ENCODE measurements at places on chromosomes 6 and 20.

GRCh38 chr6:83167726-83168278, 25.3 kb downstream of the PGM3 start:
- no peak for DNase-seq

GRCh38 chr6:130775411-130776012, 51.7 kb upstream of the SMLR1 start:
- peak; percentile 16 for DNase-seq

GRCh38 chr6:109690373-109690736, 647 bp downstream of the AK9 start:
- no peak for DNase-seq

- peak; percentile 14 for DNase-seq
Measured at GRCh38 chr6:49336514-49337131, 126.4 kb downstream of the MMUT start.

- DNase-seq, result no peak
Measured at GRCh38 chr20:34564833-34565232, 6.3 kb downstream of the MAP1LC3A start.

DNA sequence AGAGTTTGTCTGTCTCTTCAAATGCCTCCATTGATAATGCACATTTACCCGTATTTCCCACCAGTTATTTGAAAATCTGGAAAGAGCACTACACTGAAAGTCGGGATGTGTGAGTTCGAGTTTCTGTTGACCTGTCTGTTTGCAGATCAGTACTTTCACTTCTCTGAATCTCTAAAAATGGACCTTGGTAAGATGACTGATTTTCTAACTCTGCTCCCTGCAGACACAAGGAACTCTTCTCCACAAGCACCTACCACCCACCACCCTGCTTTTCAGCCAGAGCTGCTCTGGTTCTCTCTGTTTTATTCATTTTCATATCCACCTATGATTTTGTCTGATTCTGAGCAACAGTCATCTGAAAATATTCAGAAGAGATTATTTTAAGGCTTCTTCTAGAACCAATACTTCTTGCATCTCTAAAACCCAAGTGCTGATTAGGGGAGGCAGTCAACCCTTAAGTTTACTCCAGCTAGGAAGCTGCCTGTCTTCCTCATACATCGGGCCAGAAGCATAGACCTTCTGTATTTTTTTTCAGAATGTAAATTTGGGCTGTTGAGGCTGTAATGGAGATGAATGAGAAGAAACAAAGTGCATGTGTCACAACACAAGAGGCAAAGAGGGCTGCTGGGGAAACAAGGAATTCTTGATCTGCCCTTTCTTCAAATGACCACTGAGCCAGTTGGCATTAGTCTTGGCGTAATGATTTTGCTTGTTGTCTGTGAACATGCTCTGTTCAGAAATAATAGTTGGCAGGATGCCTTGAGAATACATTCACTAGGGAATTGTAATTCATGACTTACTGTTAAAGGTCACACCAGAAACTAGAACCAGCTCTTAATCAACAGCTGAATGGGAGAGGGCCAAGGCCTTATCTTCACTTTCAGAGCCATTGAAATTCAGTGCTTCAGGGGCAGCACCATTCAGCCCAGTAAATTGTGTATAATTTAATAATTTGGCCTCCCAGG, 85.4 kb upstream of the MYLIP start:
- DNase-seq, result peak; percentile 18

- DNase-seq, result no peak
Measured at GRCh38 chr6:159929819-159930218, 39.0 kb downstream of the MAS1 start.

DNA sequence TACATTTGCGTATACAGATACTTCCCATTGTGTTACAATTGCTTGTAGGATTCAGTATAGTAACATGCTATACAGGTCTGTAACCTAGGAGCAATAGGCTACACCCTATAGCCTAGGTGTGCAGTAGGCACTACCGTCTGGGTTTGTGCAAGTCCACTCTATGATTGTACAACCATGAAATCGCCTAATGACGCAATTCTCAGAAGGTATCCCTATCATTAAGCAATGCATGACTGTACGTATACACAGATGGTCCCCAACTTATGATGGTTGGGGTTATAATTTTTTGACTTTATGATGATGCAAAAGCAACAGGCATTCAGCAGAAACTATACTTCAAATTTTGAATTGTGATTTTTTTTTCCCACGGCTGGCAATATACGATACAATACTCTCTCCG, 458.2 kb upstream of the NOX3 start:
- no peak for DNase-seq

- no peak for DNase-seq
Measured at GRCh38 chr6:35634316-35634715, 54.4 kb downstream of the FKBP5 start.

All from RPMI7951 (cell line).